ENCODE measurements at places on chromosomes 4 and X. TPM values are rescaled to one million over a fixed set of nuclear protein-coding genes. Genes with fewer than 3 reads are reported as not detected.

NAP1L5 gene
- 1.7 TPM for total RNA-seq

PDCL2 gene
- total RNA-seq: 0.34 TPM

RRH gene
- total RNA-seq: 0.07 TPM

MID1 gene
- 13.3 TPM for total RNA-seq

GPRASP1 gene
- total RNA-seq: 1.3 TPM

TCEAL6 gene
- not detected for total RNA-seq

BMX gene
- total RNA-seq: not detected
